Adrenal gland (tissue), 19 donors: ENCODE measurements at places on chromosomes 6 and 20. TPM values are rescaled to one million over a fixed set of nuclear protein-coding genes. Genes with fewer than 3 reads are reported as not detected.

- no peaks in the 10 kb centered on the region for H3K4me1 ChIP-seq
- no peak for DNase-seq
- no peaks in the 10 kb centered on the region for H3K27me3 ChIP-seq
- H3K27ac ChIP-seq, result no peak overlapping the region
- H3K4me3 ChIP-seq, result no peak overlapping the region
- no peaks in the 10 kb centered on the region for H3K36me3 ChIP-seq
Measured at GRCh38 chr20:60332523-60332922, 374.3 kb downstream of the CDH26 start.

DNA sequence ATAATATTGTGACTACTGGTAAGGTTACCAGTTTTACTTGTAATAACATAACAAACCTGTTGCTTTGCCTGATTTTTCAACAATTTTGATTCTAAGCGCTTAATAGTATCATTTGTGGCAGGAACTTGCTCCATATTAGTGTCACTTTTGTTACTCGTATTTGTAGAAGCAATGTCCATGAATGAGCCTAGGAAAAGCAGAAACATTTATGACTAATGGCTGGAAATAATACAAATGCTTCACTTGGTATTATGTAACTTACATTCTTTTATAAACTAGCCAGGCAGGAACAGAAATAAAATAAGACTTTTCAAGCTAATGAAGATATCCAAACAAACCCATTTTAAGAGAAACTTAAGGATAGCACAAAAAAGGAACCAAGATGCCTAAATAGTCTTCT, 38.9 kb downstream of the MAP3K7 start:
- no peaks in the 10 kb centered on the region for H3K27me3 ChIP-seq
- H3K27ac ChIP-seq, result no peak overlapping the region
- no peak overlapping the region for H3K4me3 ChIP-seq
- peaks cover 68% of the 10 kb centered on the region for H3K36me3 ChIP-seq

GRCh38 chr6:89071036-89071435, 9.5 kb upstream of the PNRC1 start:
- H3K27me3 ChIP-seq, result no peaks in the 10 kb centered on the region
- H3K27ac ChIP-seq, result no peak overlapping the region
- H3K36me3 ChIP-seq, result no peaks in the 10 kb centered on the region
- H3K4me1 ChIP-seq, result peaks cover 12% of the 10 kb centered on the region

GRCh38 chr20:31819083-31819784, at the start of gene MYLK2:
TSS of gene MYLK2 (plus strand) at chr20:31819356. CDS start at chr20:31819581, 225 bp downstream.
- no peak within 1 kb of the TSS for H3K4me3 ChIP-seq
- H3K27ac ChIP-seq, result no peak within 1 kb of the TSS
- H3K36me3 ChIP-seq, result no peaks in the 10 kb centered on the region
- peaks cover 3% of the 10 kb centered on the region for H3K4me1 ChIP-seq
- H3K27me3 ChIP-seq, result no peaks in the 10 kb centered on the region
- no peak for DNase-seq

DNA sequence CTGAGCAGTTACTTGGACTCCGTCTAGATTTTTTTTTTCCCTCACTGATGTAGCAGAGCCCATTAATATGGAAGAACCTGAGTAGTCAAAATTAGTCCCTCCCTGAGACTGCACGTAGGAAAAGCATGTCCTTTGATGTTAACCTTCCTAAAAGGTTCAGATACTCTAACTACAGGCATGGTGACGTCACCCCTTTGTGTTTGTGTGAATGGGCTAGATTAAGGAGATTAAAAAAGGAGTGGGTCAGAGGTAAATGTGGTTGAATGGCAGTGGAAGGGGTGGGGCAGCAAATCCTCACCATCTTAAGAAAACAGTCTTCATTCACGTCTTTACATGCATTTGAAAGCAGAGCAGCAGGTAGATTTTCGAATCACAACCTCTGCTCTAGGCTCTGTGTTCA, 521.1 kb downstream of the TFAP2B start:
- H3K36me3 ChIP-seq, result no peaks in the 10 kb centered on the region
- no peak overlapping the region for H3K4me3 ChIP-seq
- no peaks in the 10 kb centered on the region for H3K27me3 ChIP-seq
- H3K27ac ChIP-seq, result no peak overlapping the region

DNA sequence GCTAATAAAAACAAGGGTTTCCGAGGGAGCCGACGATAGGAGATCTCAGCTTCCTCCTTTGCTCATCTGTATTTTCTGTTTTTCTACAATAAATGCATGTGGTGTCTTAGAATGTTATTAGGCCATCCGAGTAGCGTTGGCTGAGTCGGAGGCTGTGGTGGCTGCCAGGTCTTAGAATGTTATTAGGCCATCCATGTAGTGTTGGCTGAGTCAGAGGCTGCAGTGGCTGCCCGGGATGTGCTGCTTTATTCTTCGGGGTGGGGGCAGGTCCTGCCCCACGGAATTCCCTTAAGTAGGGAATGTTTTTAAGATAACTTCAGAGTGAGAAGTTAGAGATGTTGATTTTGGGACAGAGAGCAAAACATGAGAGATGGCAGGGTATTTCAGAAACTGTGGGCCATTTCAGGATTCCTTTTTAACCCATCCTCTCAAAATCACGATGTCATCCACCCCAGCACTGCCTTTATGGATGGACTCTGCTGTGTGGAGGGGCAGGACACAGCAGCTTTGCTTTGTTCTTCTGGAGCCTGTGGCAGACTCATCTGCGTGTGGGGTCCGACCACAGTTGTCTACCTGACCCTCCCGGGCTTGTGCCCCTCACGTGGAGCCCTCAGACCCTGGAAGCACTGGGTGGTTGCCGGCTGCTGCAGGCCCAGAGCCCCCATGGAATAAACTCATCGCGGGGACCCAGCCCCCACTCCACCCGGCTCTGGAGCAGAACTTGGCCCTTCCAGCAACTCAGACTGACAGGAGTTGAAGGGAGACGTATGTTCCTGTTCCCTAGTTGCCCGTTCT, 20.4 kb downstream of the OSBPL2 start:
- no peak overlapping the region for H3K4me3 ChIP-seq
- peaks cover 56% of the 10 kb centered on the region for H3K36me3 ChIP-seq
- H3K4me1 ChIP-seq, result peaks cover 9% of the 10 kb centered on the region
- DNase-seq, result peak; percentile 76
- no peaks in the 10 kb centered on the region for H3K27me3 ChIP-seq

DNA sequence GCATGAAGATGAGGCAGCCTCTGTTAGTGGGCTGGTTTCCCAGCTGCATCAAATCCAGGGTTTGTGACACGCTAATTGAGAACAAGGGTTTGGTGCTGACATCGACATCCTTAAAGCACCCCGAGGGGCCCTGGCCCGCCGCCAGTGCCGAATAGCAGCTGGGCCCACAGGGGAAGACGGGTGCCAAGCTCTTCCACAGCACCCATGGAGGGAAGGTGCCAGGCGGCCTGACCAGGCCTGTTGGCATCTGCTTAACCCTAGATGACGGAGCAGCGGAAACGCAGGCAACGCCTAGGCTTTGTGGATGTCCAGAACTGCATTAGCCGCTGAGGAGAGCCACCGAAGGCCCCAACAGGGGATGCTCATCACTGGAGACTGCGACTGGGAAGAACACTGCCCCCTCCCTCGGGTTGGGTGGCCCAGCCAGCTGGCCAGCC, 16.0 kb downstream of the UQCC2 start:
- no peak overlapping the region for H3K4me3 ChIP-seq
- DNase-seq, result no peak
- peaks cover 11% of the 10 kb centered on the region for H3K4me1 ChIP-seq
- H3K27ac ChIP-seq, result no peak overlapping the region

DNA sequence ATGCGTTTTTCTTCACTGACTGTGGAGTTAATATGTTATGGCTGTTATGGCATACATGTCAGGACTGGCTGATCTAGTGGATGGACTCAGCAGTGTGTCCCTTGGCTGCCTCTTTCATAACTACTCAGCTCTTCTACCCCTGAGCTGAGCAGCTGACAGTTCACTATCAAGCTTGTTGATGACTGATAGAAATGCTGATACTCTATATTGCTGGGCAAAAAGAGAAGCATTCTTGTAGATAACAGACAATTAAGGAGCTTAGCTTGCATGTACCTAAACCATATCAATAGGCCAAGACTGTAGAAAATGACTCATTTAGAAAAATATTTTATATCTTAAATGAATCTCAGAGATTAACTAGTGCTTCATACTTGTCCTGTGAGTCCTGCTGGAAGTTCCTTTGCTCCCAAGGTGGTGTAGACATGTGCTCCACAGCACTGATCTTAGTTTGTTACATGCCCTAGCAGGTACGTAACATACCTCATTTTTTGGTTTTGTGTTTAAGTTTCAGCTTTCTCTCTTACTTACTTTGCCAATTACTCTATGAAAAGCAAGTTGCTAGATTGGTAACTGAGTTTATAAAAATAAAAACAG, 236.9 kb downstream of the GMDS start:
- H3K27me3 ChIP-seq, result no peaks in the 10 kb centered on the region
- DNase-seq, result no peak
- H3K36me3 ChIP-seq, result no peaks in the 10 kb centered on the region
- no peaks in the 10 kb centered on the region for H3K4me1 ChIP-seq
- H3K4me3 ChIP-seq, result no peak overlapping the region
- H3K27ac ChIP-seq, result no peak overlapping the region

Gene TP53TG5
- not detected for polyA plus RNA-seq

Gene ZSCAN31
- 3.7 TPM for polyA plus RNA-seq
